ENCODE measurements at places on chromosomes 5 and 9.

DNA sequence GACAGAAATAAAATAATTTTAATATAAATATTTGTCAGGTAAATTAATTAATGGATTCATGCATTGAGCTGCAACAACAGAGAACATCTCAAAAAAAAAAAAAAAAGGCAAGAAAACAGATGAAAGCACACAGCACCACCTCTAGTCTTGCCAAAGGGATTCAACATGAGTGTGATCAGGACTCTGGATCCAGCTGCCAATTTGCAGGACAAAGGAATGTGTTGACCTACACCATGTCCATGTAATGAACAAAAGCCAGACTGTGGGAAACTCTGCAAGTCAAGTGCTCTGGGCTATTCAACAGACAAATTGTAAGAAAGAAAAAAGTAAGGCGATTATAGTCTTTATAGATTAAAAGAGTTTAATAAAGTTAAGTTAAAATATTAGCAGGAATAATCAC, 769.3 kb downstream of the TLR4 start:
- no peak for DNase-seq

GRCh38 chr5:35356725-35357124, 126.4 kb upstream of the PRLR start:
- no peak for DNase-seq

- no peak for DNase-seq
Observed at GRCh38 chr5:151670953-151671636, 15.6 kb downstream of the SPARC start.

DNA sequence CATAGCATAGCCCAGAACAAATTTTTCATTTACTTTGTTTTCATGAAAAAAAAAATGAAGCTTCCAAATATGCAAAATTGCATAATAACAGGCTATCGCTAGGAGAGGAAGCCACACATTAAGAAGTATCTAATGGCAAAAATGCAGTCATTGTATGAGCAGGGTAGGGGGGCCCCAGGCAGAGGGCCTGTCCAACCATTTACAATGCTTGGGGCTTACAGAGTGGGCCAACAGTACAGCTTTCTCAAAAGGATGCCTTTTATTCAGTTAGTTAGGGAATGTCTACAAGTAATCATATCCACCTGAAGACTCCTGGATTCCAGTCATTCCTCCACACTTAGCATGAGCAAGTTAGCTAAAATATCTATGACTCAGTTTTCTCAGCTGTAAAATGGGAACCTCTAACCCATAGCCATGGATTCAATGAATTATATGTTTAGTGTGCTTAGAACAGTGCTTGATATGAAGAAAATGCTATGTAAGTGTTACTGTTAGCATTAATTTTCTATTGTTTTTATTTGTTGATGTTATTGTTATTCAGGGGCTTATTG, 117.7 kb downstream of the GAS1 start:
- no peak for DNase-seq

DNA sequence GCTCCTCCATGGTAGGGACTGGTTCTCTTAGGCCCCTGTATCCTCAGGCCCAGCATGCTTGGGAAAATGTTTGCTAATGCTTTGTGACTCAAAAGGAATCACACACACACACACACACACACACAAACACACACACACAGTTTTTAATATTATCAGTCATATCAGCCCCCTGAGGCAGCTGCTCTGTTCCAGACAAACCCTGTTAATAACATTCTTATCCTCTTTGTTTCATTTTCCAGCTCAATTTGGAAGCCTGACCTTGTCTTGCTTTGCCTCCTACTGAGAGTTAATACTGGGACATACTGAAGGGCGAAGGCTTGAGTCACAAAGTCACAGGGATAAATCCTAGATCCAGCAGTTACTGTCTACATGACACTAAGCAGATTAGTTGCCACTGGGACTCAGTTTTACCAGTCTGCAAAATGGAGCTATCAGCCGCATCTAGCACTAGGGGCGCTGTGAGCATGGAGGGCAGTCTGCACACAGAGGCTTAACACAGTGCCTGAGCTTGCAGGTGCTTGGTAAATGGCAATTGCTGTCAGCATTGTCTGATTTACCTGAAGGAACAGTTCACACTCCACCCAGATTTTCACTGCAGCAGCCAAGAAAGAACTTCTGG, 37.1 kb upstream of the KCNMB1 start:
- DNase-seq = no peak

GRCh38 chr9:71816916-71817451, 48.7 kb upstream of the CEMIP2 start:
- DNase-seq = no peak

DNA sequence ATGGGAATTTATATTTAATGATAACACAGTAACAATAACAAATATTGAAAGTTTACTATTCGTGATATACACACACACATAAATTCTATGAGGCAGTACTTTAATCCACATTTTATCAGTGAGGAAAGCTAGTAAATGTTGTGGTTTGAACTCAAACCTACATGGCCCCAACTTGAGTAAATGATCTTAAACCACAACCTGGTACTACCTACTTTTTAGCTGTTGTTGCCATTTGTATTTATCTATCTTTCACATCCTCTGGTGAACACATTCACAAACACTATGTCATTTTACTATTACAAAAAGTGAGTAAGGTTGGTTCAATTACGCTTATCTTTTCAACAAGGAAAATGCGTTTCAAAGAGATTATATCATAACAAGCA, 186.1 kb downstream of the SMC2 start:
- no peak for DNase-seq

All from activated CD8-positive, alpha-beta memory T cell treated with anti-CD3 and anti-CD28 coated beads for 1 hour (primary cell).